ENCODE measurements at places on chromosomes 12 and 14.
A peak's percentile ranks its signal among the peaks of the same experiment; 100 is the strongest.

DNA sequence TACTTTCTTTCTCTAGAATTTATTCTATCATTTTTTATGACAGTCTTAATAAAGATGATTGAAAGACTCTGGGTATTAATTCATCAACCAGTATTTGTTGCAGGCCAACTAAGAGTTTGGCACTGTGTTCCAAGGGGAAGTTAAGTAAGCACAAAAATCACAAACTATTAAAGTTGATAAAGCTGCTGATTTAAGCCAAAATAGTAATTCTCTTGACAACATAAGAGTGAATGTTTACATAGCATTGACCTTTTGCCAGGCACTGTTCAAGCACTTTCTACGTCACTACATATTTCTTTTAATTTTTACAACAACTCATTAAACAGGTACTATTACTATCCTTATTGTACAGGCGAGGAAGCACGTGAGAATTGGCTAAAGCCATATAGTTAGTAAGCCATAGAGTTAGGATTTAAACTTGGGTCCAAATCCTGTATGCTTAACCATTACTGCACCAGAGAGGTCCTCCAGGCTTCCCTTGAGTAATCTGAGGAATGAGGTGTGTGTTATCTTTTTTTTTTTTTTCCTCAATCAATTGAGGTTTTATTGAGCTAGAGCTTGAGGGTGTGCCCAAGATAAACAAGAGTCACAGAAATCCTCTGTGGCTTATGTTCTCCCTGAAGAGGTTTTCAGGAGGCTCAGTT is 1009.6 kb downstream of the DIO2 start:
- DNase-seq, result no peak

DNA sequence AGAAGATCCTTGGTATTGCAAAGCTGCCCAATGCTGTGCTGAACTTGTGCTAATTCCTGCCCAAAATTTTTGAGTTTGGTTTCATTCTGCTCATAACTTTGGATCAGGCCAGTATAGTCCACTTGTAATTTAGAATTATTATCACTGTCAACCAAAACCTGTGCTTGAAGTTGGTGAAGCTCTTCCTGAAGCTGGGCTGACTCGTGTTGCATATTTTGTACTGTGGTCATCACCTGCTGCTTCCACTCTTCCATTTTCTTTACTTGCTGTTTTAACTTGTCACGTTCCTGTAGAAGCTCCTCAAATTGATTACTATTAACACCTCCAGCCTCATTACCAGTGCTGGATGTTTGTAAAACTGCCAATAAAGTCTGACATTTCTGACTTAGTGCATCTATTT is 35.8 kb downstream of the TRIP11 start:
- no peak for DNase-seq

GRCh38 chr12:79367032-79367589 is 323.7 kb downstream of the PAWR start:
- no peak for DNase-seq

GRCh38 chr14:92386637-92387036 is 63.7 kb downstream of the SLC24A4 start:
- DNase-seq, result no peak

- peak; percentile 35 for DNase-seq
These were observed 80.6 kb downstream of the APAF1 start for GRCh38 chr12:98725476-98726247.

DNA sequence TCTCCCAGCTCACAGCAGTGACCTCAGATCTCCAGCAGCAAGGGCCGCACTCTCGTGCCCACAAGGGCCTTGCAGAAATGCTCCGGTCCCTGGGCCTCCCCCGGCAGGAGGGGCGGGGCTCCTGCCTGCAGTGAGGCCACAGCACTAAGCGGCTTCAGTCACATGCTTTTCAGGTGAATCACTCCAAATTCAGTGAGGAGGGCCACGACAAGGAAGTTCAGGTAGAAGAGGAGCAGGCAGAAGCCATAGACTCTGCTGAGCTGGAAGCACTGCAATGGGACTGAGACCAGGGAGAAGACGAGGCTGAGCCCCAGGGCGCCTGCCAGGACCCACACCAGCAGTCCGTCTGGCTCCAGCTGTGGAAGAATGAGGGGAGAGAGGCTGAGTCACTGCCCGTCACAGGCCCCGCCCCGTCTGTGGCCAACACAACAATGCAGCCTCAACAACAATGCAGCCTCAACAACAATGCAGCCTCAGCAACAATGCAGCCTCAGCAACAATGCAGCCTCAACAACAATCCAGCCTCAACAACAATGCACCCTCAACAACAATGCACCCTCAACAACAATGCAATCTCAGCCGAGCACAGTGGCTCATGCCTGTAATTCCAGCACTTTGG is 35.2 kb downstream of the SLC8B1 start:
- no peak for DNase-seq

Measured in germinal center (tissue), 1 donor.